Activated T-helper 2 cell treated with anti-CD3 and anti-CD28 coated beads, Interferon-gamma antibody, Interleukin-2, Interleukin-4, amounts not matched to agents 10 μg/mL and 5 μg/mL and 100 μg/mL, durations not matched to agents 14 hours and 24 hours and 36 hours (primary cell): ENCODE measurements at places on chromosomes 4 and X.

DNA sequence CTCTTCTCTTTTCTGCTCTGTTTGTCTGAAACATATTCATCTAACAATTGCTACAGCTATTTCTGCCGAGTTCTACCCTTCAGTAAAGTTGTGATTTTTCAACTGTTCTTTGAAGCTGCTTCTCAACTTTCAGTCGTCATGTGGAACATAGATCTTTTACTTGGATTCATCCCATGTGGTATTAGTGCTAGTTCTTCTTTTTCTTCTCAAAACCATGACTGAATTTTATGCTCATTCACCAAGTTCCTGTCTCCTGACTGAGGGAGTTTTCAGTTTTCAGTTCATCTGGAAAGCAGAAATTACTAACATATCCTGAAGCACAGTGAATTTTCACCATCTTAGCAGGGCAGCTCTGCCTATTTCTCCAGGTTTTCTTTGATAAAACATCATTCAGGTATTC lies 12.1 kb downstream of the ACSL4 start:
- no peak for DNase-seq

DNA sequence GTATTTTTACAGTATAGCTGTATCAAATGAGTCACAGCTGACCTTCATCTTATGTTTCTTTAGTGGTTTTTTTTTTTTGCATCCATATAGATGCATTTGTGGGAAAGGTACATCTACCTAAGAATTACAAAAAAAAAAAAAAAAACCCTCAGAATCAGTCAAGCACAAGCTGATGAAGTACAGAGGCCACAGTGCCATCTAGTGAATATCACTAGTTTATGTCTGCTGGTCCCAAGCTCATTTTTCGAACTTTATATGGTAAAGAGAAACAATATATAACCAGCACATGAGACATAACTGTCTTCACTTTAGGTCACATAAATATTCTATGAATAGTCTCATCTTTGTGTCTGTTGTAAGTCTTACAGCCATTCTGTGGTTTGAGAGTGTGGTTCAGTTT lies 220.1 kb downstream of the DLG3 start:
- DNase-seq: no peak

- no peak for DNase-seq
Measured at GRCh38 chrX:135009838-135010237, 12.5 kb downstream of the RTL8B start.

- DNase-seq: no peak
Measured at GRCh38 chr4:168478868-168479267, 1.4 kb downstream of the DDX60L start.

DNA sequence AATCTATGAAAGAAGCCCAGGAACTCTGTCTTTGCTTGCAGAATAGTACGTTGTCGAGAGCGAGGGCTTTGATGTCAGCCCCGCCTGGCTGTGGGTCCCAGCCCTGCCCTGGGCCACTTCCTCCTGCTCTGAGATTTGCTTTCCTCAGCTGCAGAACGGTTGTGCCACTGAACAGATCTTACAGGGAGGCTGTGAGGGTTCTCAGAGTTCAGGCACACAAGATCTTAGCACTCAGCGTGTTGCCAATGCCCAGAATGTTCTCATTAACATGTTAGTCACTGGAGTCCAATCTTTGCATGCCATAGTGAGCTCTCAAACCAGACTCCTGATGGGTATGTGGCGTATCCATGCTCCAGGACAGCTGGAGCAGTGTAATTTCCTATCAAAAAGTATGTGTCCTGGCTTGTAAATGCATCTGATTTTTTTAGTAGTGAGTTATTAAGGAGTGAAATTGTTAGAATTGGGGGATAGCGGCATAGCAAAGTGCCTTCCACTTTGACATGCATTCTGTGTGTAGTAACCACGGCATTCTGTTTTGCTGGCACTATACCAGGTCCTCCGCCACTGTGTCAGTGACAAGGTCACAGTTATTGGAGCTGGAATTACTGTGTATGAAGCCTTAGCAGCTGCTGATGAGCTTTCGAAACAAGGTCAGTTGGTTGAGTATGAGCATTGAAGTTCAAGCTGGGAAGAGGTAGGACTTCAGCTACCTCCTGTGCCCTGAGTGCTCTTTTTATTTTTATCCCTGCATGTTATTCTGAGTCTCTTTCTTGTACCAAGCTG lies 31.6 kb downstream of the TKTL1 start:
- DNase-seq: no peak

DNA sequence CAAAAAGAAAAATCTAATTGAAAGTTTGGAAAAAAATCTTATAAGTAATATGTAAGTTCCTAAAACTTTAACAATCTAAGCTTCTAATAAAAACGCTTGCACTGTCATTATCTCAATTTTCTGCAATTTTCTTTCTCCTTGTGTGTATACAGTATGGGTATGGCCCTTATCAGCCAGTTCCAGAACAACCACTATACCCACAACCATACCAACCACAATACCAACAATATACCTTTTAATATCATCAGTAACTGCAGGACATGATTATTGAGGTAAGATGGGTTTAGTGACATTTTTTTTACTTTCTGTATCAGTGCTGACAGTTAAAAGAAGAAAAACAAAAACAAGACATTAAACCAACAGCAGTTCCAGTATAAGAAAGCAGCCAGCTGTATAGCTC lies 4.9 kb downstream of the STATH start:
- no peak for DNase-seq

GRCh38 chr4:186701273-186701672 lies 22.4 kb downstream of the FAT1 start:
- DNase-seq: no peak

- no peak for DNase-seq
Measured at GRCh38 chr4:112451831-112452230, 64.1 kb downstream of the NEUROG2 start.

- no peak for DNase-seq
Measured at GRCh38 chrX:74613370-74614092, 893 bp downstream of the RLIM start.

GRCh38 chr4:2250357-2251072 lies 8.6 kb upstream of the HAUS3 start:
- peak; percentile 7 for DNase-seq

DNA sequence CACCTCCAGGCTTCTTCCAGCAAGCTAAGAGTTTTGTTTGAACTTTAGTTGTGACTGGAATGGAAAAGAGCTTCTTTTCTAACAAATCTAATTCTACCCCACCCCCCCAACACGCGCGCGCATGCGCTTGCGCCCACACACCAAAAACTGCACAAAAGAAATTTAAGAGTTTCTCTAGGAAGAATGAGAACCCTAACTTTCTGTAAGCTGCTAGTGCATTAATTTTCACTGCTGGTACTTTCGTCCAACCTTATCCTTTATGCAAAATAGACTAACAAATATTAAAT lies 9.0 kb upstream of the INTU start:
- no peak for DNase-seq

GRCh38 chr4:90375081-90375480 lies 247.9 kb downstream of the CCSER1 start:
- no peak for DNase-seq

- DNase-seq: no peak
Measured at GRCh38 chr4:8350352-8350751, 80.8 kb downstream of the HTRA3 start.

GRCh38 chrX:121496966-121497365 lies 449.6 kb downstream of the GLUD2 start:
- DNase-seq: no peak

DNA sequence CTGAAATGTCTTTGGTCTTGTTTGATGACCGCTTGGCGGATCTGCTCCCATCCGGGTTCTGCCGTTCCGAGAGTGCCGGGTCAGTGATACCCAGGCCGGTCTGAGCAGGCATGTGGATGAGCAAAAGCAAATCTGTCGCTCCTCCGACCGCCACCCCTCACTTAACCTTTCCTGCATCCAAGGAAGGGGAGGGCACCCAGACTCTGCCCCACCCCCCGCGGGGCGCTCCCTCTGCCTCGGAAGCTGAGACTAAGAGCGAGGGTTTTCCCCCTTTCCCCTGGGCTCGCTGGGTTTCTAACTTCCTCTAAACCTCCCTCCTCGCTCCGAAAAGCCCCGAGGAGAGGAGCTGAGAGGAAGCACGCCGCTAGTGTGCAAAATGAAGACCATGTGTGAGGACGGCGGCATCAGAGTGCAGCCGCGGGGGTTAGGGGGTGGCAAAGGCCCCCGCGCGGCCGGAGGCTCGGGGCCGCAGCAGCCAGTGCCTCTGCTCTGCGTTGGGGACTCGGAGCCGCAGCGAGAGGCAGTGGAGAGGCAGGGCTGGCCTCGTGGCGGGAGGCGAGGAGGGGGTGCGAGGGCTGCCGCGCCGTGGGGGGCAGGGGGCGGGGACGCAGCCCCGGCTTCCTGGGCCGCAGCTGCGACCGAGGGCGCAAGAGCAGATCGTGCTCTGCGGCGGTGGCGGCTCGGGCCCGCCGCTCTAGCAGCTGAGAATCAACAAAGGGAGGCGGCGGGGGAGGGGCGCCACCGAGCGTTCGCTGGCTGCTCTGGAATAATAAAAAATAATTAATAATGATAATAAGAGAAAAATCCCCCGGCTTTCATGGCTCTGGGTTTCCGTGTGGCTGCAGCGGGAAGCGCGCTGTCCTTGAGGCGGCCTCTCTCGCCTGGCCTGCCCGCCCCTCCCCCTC lies 55.8 kb upstream of the BCOR start:
- no peak for DNase-seq

DNA sequence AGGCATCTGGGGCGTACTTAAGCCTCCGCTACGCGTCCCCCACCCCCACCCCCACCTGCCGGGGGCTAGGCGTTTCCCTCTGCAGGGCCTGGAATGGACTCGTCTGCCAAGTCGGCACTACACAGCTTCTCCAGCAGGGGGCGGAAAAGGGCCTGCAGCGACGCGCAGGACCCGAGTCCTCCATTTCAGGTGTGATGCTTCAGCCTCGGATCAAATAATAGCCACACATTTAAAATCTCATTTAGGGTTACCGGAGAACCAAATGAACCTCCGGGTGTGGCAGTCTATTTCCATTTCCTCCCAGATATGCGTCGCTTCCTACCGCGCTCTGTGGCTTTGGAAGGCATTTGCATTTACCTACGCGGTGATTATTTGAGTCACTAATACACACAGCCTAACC lies 2.9 kb downstream of the PAK3 start:
- DNase-seq: peak; percentile 46

DNA sequence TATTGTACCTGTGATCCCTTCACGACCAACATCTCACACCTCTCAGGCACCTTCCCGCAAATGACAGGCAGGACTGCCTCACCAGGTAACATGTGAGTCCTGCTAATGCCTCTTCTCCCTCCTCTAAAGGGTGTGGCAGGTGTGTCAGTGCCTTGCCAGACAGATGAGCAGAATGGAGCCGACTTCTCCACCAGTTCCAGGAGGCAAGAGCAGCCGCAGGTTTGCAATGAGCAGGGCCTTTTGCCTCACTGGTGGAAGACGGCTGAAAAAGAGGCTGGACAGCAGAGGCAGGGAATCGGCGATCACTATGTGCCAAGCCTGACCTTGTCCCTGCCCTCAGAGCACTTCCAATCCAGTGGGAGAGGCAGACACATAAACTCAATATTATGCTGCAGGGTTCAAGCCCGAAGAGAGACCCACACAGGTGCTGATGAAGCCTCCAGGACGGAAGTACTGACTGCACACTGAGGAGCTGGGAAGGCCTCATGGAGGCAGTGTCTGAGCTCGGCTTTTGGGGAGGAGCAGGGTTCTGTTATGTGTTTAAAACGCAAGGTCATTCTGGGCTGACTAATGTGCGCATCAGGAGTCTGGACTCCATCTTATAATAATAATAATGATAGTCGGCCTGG lies 57.9 kb downstream of the C4orf50 start:
- no peak for DNase-seq

DNA sequence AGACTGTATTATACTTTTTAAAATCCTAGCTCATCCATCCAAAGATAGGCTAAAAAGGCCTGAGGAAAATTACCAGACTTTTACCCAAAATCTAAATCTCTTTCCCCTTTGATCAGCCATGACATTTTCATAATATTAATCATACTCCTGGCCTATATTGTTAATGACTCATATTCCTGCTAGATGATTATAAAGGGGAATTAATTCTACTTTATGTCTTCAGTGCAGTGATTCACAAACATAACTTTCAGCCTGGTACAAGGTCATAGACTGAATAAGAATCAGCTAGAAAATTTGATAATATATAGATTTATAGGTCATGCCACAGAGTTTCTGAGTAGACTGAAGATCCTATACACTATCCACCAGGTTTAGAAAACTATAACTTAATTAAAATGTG lies 1905.4 kb downstream of the C4orf33 start:
- DNase-seq: no peak

DNA sequence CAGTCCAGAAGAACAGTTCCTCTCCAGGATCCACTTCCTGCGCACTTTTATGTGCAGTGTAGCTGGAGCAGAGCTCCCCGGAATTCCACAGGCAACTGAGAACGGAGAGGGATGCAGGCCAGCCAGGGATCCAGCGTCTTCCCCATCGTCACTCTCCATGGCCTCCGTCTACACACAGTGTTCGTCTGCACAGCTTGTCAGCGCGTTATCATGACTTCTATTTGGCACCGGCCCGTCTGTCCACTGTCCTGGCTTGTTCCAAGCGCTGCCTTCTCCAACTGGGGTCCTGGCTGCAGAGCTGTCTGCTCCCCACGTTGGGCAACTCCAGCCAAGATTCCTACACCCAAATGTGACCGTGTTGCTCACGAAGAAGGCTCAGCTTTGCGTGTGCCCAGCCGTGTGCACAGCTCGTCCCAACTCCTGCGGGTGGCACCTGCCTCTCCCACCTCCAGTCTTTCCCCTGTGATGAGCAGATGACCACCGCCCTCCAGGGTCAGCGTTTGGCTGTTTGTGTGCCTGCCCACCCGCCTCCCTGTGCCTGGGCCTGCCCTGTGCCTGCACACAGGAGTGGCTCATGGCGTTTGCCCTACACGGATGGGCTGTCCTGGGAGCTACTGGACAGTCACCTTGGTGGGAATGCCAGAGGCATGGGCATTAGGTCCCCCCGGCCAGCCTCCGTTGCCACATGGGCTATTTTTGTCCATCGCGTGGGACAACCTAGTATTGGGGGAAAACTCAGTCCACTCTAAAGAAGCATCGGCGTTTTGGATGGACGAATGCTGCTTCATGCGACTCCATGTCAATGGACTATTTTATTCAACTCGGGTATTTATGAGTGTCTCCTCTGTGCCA lies 2.2 kb upstream of the CTBP1 start:
- no peak for DNase-seq

GRCh38 chrX:137926090-137926489 lies 360.2 kb downstream of the ZIC3 start:
- no peak for DNase-seq

DNA sequence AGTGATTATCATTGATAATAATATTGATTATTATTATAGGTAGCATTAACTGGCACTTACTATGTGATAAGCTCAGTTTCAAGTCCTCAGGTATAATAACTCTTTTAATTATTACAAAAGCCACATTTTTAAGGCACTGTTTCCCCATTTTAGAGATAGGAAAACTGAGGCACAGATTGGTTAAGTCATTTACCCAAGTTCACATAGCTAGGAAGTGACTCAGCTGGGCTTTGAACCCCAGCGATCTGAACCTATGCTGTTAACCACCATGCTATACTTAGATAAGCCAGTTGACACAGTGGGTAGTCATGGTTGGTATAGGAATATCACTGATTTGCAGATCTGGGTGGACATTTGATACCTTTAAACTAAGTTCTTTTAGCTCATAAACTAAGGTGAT lies 110.4 kb downstream of the FRAS1 start:
- no peak for DNase-seq
